Stimulated activated CD8-positive, alpha-beta memory T cell treated with anti-CD3 and anti-CD28 coated beads, Interleukin-7, amount 100 ng/mL, for 1 hour (primary cell): ENCODE measurements at places on chromosomes 2 and 18.

DNA sequence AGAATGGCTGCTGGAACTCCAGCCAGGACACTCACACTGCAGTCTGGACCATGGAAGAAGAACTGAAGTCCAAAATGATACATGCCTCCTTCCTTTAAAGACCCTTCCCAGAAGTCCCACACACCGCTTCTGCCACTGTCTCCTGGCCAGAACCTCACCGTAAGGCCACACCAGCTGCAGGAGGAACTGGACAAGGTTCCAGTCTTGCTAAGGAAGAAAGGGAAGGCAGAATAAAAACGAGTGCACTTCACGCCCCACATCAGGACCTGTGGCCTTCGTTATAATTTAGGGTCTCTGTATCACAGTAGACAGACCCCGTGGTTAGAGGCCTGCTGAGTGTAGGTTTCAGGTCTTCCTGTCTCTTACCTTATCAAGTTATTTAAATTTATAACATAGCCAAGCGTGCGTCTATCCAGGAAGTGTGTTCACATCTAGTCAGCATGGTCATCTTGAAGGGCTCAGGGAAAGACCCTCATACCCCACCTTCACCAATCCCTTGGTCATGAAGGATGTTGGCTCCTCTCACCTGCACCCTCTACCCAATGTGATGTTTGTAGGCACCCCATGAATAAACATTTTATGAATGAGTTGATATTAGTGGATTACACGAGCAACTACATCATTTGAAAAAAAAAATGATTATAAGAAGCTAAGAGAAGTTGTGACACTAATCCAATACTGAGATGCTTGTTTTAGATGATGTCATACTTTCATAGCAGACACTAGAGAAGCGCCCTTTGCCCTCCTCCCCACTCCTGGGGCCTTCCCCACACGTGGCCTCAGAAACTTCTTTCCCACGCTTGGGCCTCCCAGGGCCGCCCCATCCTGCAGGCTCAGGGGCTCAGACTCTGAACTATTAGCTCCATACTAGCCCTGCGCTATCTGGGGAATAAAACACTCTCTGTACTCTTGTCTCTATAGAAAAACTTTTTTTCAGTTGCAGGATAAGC lies 157.6 kb downstream of the FAM210A start:
- no peak for DNase-seq

DNA sequence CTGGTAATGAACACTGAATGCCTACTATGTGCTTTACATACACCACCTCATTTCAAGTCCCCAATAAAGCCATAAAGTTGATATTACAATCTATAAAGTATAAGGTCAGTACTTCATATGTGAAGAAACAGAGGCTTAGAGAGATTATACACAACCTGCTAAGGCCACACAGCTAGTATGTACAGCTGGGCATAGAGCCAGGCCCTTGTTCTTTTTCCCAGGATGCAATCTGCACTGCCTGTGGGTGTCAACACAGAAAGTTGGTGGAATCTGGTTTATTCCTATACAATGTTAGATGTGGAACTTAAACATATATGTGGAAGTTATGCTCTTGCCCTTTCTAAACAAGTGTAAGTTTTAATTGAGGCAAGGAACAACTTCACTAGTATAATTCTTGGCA lies 32.8 kb downstream of the INSIG2 start:
- no peak for DNase-seq

DNA sequence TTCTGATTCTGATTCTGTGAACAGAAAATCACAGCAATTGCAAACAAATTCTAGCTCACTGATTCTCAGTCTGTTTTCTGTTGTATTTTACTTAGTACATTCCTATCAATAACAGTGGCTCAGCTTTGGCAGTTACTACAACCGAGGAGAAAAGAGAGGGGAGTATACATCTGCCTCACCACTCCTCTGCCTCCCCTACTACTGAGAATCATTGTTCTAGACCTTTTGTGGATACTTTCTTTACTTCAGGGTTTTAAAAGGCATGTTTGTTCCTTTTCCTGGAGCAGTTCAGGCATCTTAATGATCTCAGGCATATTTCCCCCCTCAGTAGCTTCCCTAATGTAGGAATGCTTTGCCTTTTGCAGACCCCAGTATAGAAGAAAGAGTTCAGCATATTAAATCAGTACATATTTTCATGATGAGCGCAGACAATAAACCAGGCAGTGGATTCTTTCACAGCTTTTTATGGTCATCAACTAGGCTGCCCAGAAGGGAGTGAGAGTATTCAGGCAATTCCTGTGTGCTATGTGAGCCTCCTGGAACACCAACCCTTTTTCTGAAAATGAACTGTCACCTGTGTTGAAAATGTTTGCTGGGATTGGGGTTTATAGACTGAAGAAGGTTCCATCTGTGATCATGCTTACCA lies 10.3 kb downstream of the STAMBP start:
- no peak for DNase-seq

GRCh38 chr2:219626540-219626939 lies 890 bp upstream of the SLC4A3 start:
- no peak for DNase-seq

- DNase-seq = no peak
These were observed 30.1 kb upstream of the CEP68 start for GRCh38 chr2:65026154-65026553.
